Psoas muscle (tissue), 8 donors: ENCODE measurements at places on chromosomes 6 and 20.

- DNase-seq: no peak
Measured at GRCh38 chr6:142544199-142544838, 242.5 kb downstream of the ADGRG6 start.

DNA sequence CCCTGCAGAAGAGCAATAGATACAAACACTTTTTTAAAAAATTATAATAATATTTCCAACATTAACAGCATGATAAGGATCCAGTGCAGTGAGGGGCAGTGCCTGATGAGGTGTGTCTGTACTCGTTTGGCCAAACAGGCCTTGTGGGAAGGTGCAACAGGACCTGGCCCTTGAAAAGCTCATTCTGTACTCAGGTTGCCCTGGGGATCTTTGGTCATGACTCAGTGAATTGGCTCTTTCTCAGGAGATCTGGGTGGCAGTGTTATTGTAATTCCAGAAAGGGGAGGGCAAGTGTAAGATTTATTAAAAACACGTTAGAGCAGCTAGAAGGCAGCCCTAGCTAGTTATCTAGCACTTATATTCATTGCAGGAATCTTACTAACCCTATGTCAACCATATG lies 2.9 kb upstream of the SPINT3 start:
- DNase-seq: no peak

GRCh38 chr6:72551470-72551869 lies 70.4 kb upstream of the KCNQ5 start:
- DNase-seq: no peak

GRCh38 chr20:38590676-38591473 lies 9.9 kb downstream of the ADIG start:
- DNase-seq: no peak

DNA sequence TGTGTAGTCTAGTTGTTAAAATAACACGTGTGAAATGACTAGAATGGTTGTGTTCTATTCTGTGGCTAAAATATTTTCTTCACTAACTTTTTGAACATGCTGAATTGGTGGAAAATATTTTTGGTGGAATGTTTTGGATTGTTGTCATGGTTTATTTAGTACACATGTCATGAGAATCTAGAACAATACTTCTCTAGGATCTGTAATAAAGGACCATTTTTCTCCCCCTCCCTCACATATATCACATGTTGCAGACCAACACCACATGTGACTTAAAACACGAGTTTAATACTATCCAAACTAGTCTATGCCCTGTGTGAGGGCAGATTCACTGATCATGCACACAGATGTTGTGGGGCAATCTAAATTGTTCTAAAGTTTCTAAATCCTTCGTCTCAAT lies 29.2 kb downstream of the FIG4 start:
- DNase-seq: no peak

DNA sequence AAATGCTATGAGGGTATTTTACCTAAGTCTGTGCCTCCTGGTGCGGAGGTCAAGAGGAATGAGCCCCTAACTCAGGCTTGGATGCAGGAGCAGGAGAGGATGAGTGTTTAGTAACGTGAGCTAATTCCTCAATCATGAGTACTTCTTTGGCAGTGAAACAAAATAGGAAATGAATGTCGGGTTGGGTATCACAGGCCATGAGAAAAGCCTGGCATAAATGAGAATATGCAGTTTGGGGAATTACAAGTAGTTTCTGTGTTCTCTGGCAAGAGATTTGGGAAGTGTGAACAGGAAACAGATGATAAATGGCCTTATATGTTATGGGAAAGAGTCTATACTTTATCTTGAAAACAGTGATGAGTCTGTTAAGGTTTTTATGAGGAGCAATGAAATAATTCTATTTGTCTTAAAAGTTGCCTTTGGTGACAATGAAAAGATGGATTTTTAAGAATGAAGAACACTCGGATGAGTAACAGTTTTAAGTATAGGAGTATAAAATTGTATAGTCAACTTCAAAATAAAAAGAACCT lies 59.0 kb upstream of the RNF146 start:
- no peak for DNase-seq

- no peak for DNase-seq
Measured at GRCh38 chr6:111952821-111953540, 79.7 kb upstream of the FYN start.

- no peak for DNase-seq
Measured at GRCh38 chr6:154891901-154892300, 103.2 kb upstream of the TIAM2 start.
